ENCODE measurements at places on chromosomes 2 and 18.

DNA sequence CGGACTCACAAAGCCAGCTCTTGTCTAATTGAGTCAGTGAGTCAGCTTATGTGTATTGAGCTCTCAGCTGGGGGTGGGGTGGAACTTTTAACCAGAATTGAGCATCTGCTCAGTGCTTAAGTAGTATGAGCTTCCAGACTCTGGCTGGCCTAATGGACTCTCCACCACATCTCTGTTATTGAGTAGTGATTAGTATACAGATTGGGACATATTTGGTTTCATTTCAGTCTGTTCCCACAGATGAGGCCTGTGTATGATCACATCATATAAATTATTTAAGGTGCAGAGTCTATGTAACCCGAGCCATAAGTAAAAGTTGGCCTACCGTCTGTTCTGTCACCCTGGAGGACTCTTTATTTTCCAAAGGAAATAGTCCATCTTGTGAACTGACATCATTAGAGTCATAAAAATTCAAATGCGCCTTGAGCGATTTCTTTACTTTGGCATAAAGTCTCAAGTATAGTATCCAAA lies 152.1 kb downstream of the THSD7B start:
- no peak for DNase-seq

- DNase-seq, result no peak
Observed at GRCh38 chr2:162258686-162259085, 15.4 kb upstream of the FAP start.

DNA sequence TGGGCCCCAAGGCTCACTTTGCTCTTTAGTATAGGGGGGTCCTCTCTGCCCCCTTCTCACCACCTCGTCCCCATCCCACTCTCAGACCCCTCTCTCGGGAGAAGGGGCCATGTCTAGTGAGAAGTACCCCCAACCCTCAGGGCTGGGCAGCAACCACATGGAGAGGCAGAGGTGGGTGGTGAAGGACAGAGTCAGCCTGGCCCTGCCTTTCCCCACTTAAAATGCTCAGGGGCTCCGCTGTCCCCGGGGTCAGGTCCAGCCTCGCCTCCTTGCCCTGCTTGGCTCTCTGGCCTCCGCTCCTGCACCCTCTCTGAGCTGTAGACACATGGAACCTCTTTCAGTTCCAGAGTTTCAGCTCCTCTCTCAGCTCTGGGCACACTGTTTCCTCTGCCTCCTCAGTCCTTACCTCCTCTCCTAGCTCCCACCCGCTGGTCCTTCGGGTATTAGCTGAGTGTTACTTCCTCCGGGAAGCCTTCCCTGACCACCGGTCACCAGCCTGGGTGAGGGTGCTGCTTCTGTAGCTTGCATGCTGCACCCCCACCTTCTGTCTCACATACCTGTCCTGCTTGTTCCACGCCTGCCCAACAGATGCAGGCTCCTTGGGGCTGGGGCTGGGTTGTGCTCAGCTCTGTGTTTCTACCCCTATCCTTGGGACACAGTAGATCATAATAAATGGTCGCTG lies 79.5 kb upstream of the OTOF start:
- DNase-seq, result no peak

- no peak for DNase-seq
Observed at GRCh38 chr18:2910751-2911425, 64.1 kb downstream of the EMILIN2 start.

Measured in activated CD8-positive, alpha-beta memory T cell treated with anti-CD3 and anti-CD28 coated beads for 48 hours (primary cell).